ENCODE measurements at places on chromosomes 2 and 18. TPM values are rescaled to one million over a fixed set of nuclear protein-coding genes. Genes with fewer than 3 reads are reported as not detected.

- DNase-seq = no peak
Measured at GRCh38 chr2:10558281-10559030, 110.3 kb upstream of the ODC1 start.

DNA sequence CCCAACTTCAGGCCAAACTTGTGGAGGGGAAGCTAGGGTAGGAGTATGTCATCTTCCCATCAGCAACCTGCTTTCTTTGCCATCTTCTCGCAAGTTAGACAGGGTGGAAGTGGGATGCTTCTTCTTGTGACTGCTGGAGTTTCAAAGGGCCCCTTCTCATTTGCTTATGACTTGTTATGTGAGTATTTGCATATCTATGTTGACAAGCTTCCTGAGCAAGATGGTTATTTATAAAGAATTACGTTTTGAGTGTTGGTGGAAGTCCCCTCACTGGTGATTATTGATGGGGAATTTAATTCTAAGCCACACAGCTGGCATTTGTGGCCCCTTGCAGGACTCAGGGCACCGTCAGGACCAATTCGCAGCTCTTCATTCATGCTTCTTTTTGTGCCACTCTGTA is 791.0 kb downstream of the LRRTM4 start:
- DNase-seq = no peak

GRCh38 chr2:9837451-9837850 is 5.8 kb upstream of the TAF1B start:
- DNase-seq = no peak

DNA sequence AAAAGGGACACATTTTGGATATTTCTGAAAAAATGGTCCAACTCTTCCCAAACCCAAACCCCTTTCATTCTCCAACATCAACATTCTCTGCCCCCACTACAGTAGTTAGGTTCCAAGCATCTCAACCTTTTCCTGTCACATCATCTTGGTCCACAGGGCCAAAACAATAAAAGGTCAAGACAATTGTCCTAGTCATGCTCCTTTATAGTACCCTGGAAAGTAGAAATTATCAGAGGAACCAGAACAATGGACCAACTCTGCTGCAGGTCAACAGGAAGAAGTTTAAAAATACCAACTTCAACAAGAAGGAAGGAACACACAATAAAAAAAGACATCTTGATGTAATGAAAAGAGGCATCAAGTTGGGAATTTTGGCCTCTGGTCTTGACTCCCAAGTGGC is 36.1 kb downstream of the CLASP1 start:
- no peak for DNase-seq

DNA sequence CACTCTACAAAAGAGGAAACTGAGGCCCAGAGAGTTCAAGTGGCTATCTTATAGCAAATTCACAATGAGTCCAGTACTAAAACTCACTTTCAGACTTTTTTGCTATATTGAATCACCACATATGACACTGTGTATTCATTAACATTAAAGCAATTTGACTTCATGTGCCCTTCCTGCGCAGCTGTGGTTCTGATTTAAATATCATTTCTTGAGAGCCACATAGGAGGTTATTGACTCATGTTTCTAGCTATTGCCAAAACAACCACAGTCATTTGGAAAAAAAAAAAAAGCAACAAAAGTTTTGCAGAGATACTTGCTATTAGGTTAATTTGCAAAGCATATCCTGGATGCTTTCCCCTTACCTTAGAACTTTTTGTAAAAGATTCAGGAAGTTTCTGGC is 341.2 kb downstream of the PIK3C3 start:
- DNase-seq = no peak

GRCh38 chr2:216775043-216775453 is 79.7 kb upstream of the IGFBP5 start:
- DNase-seq = peak; percentile 83

- no peak for DNase-seq
Measured at GRCh38 chr2:230267556-230267955, 42.0 kb downstream of the SP140 start.

Gene ADAM23
- total RNA-seq = 21.3 TPM
